ENCODE measurements at places on chromosomes 5 and 9. TPM values are rescaled to one million over a fixed set of nuclear protein-coding genes. Genes with fewer than 3 reads are reported as not detected.

DNA sequence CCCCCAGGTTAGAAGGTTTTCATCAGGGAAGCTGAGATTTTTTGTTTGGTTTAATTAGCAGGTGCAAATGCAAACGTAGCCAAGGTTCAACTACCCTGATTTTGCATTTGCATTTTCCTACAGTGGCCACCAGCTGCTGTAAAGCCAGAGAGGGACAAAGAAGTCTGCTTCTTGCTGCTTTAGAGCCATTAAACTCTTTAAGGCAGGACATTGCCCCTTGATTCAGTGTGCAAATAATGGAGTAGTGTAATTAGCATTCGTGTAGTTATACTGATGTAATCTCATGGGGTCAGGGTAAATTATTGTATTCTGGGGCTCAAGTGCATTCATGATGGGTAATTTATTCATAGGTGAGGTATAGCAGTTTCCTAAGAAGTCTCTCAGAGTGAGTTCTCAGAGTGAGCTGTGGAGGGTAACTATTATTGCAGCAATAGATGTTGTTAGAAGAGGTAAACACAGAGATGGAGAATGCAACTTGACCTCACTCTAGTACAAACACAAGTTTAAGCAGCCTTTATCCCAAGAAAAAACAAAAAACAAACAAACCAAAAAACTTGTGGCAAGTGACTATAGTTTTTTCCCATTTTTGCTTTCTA, 526.5 kb downstream of the KIF4B start:
- no peak for DNase-seq

- no peak for DNase-seq
These were observed 153.7 kb upstream of the GRAMD2B start for GRCh38 chr5:126269511-126269910.

- no peak for DNase-seq
These were observed 62.6 kb downstream of the PPARGC1B start for GRCh38 chr5:149792540-149793255.

DNA sequence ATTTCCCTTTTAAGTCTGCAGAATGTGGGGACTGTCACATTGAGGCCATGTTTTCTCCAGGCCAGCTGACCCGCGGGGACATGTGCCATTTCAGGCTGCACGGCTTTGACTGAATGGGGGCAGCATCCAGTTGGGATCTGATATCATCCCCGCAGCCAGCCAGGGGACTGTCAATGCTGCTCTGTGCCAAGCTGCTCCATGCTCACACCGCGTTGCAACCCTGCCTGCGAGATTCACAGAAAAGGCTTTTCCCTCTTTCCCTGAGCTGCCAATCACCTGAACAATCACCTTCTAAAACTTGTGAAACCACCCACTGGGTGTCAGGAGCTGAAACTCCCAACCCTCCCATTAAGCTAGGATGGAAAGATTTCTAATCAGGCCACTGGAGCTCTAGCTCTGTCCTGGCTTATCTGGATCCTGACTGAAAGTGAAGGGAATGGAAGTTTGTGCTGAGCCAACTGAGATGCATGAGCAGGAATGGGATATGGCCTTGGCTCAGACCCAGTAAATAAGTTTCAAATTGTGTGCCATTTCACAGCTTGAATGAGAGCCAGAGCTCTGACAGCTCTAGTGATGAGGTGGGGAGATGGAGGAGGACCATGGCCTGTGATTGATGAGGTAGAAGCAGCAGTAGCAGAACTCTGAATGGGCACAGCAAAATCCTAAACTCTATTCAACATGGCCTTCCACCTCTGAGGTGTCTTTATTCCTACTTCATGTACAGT, 34.5 kb upstream of the ZNF366 start:
- no peak for DNase-seq

GRCh38 chr5:55226027-55226933, 835 bp downstream of the MCIDAS start:
- DNase-seq, result peak; percentile 48

- DNase-seq, result no peak
These were observed 78.4 kb downstream of the EBF1 start for GRCh38 chr5:159021136-159021900.

GRCh38 chr9:30944225-30944569, 1440.2 kb upstream of the ACO1 start:
- no peak for DNase-seq

DNA sequence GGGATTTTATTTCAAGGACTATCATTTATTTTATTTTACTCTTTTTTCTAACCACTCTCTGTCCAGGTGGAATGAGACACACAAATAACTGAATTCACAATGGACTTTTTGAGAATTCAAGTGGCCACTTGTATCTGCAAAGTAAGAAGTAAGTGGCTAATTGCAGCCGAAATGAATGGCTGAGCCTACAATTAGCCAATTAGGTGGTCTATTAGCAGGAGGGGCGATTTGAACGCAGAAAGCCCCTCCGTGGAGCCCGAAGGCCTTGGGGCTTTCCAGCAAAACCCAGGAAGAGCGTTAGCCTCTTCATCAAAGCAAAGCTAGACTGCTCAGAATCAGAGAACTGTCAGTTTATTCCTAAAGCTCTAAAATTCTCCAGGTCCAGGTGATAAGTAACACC, 176.9 kb downstream of the EBF1 start:
- no peak for DNase-seq

- no peak for DNase-seq
These were observed 10.3 kb downstream of the CETN3 start for GRCh38 chr5:90399251-90399650.

DNA sequence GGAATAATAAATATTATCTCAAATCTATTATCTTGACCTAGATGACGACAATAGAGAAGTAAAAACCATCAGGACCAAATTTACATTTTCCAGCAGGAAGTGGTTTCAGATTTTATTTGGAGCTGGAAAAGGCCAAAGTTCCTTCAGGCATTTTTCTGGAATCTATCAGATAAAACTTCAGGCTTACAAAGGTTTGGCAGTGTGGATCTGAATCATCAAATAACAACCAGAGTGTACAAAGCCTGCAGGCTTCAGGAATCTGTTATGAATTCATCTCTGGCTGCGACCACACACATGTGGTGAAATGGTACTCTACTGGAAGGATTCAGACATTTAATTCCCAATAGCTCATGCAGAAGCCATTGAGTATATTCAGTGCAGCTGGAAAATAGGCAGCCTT, 726.4 kb upstream of the GRAMD2B start:
- no peak for DNase-seq

GRCh38 chr5:66597183-66597757, 1.1 kb downstream of the MAST4 start:
- peak; percentile 35 for DNase-seq

DNA sequence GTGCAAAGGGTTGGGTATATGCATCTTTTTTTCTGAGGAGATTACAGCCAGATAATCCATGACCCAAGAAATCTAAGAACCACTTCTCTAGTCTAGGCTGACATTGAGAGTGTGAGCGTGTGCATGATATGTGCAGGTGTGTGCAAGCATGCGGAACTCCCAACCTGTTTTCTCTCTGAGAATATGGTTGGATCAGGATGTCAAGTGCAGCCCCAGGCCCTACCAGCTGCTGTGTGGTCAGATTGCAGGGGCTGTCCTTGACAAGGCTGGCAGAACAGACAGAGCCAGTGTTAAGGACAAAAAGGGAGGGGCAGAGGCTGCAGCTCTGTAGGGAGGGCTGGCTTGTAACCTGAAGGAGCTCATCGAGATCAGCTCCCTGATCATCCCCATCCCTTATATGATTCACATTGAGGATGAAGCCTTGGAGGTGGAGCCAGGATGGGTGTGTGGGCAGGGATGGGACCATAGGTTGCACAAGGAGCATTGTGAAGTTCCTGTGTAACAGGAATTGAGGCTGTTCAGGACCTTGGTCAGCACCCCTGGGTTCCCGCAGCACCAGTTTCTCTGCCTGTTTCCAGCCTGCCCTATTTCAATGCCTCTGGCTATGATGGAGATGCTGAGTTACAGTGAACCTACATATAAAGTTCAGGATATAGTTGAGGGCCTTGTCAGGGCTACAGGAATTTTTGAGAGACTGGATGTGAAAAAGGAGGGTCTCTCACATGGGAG, 52.6 kb upstream of the ARAP3 start:
- DNase-seq, result peak; percentile 77

- DNase-seq, result no peak
These were observed 122.7 kb downstream of the DENND1A start for GRCh38 chr9:123807251-123807650.

DNA sequence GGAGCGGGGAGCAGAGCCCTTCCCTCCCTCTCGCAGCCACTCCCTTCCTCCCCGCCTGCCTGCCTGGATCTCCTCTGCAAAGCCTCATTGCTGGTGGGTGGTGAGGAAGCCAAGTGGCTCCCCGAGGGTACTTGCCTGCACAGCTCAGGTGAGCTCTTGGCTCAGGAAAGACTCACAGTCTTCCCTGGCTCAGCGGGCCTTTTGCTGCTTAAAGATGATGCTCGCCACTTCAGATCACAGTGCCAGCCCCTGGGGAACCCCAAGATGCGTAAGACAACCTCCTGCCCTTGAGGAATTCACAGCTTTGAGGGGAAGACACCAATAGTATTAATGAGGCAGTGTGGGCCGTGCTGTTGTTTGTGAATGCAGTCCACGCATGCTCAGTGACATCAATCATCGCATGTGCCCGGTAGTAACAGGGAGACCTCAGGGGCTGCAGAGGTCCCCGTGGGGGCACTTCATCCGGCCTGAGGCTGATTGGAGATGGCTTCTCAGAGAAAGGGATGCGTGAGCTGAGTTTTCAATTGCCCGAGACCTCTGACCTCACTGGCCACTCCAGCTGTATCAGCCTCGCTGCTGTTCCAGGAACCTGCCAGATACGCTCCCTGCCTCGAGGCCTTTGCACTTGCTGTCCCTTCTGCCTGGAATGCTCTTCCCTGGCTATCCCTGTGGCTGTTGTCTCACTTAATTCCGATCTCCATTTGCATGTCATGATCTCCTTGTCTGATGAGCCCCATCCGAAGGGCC, 36.8 kb downstream of the ERGIC1 start:
- peak; percentile 80 for DNase-seq

DNA sequence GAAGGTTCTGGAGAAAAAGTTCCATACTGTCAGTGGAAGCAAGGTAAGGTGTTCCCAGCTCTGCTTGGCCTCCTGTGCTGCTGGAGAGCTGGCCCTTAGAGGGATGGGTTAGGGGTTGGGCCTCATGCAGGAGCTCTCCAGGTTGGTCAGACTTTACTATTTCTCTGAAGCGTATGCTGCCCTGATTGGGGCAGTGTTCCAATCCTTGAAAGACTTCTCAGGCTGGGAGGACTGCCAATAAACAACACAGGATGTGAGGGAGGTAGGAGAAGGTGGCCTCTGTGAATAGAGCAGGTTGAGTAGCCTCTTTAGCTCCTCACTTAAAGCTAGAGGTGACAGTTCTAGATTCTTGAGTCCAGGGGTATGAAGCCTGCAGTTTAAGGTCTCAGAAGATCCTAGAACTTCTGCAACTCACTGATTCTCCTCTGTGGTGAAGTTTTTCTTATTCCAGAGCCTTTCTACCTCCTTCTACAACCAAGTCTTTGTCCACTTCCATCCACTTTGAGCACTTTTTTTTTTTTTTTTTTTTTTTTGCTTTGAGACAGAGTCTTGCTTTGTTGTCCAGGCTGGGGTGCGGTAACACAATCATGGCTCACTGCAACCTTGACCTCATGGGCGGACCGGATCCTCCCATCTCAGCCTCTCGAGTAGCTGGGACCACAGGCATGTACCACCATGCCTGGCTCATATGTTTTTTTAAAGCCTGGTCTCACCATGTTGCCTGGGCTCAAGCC, 3.0 kb downstream of the HNRNPAB start:
- DNase-seq, result peak; percentile 76

DNA sequence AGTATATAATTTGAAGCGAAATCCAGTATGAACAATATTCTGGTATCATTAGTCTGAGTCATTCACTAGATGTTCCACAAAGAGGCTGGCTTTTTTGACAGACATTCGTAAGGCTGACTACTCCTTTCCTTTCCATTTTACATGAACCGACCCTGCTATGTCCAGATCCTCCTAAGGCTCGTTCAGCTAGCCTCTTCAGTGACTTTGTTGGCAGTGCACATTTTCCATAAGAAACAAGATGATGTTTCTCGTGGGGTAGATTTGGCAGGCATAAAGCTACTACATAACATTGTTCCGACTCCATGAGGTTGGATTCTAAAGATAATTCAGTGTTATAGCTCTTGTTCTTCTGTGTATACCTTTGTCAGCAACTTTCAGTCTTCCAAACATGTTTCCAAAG, 49.0 kb downstream of the ZNF462 start:
- no peak for DNase-seq

DNA sequence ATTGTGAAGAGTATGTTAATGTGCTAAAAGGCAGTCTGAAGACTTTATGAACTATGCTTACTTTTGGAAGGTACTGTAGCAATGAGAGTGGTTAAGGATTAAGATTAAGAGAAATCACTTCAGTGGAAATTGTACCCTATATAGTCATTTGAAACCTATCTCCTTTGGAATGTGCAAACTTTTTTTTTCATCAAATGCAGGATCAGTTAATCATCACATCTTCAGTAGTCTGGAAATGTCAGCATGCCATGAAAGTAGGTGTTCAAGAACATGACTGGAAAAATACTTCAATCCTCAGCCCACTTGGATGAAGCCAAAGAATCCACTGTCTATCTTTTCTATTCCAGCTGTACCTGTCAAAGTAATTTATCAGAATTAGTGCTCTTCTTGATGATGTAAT, 157.8 kb upstream of the TMEM161B start:
- DNase-seq, result no peak

DNA sequence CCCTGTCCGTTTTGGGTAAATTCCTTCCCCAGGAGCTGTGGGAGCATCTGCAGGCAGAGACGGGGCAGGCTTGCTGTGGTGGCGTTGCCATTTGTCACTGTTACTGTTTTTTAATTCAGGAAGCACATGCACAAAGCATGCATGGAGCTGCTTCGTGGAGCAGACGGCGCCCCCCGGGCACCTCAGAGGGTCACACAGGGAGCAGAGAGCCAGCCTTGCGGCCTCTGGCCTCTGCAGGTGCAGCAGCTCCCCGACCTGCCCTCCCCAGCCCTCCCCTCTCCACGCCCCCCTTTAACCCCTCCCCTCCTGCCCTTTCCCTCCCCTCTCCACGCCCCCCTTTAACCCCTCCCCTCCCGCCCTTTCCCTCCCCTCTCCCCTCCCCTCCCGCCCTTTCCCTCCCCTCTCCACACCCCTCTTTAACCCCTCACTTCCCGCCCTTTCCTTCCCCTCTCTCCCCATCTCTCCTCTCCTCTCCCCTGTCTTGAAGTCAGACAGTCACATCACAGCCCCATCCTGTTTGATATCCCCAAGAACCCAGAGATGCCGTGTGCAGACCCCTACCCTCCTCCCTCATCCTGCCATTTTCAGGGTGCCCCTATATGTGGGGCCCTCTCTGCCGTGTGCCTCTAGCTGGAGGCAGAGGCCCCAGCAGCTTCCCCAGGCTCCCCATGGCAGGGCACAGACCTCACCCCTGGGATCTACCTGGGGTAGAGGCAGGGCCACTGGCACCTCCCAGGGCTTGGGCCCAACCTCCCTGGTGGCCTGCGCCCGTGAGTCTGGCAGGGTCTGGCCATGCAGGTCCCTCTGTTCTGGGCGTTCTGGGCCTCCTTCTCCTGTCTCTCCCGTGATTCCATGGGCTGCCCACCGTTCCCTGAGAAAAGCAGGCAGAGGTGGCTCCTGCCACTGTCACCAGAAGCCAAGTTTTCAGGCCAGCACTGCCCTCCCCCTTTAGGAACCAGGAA, 29.6 kb upstream of the UBAC1 start:
- DNase-seq, result peak; percentile 86

GRCh38 chr5:134135091-134135655, 20.7 kb downstream of the TCF7 start:
- no peak for DNase-seq

The TMEM252 gene
- total RNA-seq, result not detected

The SLC27A4 gene
- 46.8 TPM for total RNA-seq

The SPATA31D4 gene
- total RNA-seq, result not detected

The HAPLN1 gene
- total RNA-seq, result not detected

The PLEKHG4B gene
- under 0.01 TPM for total RNA-seq

The BTNL9 gene
- total RNA-seq, result under 0.01 TPM

The MARCHF11 gene
- not detected for total RNA-seq

The SLC35D2 gene
- total RNA-seq, result 20.0 TPM

The OGN gene
- not detected for total RNA-seq
